Sciatic nerve (tissue), 2 donors: ENCODE measurements at places on chromosomes 13 and 19. TPM values are rescaled to one million over a fixed set of nuclear protein-coding genes. Genes with fewer than 3 reads are reported as not detected.

The IZUMO1 gene
- 0.27 TPM for total RNA-seq

DNA sequence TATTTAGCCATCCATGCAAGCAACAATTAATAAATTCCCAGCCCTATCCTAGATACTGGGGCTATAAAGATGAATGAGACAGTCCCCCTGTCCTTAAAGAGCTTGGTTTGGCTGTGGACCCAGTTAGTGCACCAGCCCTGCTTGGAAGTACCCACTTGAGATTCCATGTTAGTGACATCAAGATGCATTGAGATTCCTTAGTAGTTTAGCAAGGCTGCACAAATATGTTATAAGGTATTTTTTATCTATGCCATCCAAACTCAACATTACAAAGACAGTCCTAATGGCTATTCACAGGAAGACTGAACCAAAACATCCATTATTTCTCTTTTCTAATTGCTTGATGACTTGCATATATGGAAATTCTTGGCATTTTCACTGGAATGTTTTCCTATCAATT lies 48.8 kb upstream of the RAP2A start:
- no peak for DNase-seq

DNA sequence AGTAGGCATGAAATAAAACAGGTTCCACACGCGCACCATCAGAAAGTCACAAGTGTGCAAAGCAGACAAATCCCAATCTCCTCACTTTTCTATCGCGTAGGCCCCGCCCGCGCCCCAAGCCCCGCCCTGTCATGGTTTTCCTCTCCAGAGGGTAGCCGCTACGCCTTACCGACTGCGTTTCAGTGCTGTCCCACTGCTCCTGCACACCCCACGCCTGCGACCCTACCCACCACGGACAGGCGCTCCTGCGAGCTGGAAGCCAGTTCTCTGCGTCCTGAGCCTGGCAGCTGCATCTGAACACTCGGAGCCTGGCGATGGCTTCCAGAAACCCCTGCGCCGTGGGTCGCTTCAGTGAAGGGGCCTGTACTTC lies 379 bp upstream of the ZNF470 start:
- peak; percentile 70 for DNase-seq

DNA sequence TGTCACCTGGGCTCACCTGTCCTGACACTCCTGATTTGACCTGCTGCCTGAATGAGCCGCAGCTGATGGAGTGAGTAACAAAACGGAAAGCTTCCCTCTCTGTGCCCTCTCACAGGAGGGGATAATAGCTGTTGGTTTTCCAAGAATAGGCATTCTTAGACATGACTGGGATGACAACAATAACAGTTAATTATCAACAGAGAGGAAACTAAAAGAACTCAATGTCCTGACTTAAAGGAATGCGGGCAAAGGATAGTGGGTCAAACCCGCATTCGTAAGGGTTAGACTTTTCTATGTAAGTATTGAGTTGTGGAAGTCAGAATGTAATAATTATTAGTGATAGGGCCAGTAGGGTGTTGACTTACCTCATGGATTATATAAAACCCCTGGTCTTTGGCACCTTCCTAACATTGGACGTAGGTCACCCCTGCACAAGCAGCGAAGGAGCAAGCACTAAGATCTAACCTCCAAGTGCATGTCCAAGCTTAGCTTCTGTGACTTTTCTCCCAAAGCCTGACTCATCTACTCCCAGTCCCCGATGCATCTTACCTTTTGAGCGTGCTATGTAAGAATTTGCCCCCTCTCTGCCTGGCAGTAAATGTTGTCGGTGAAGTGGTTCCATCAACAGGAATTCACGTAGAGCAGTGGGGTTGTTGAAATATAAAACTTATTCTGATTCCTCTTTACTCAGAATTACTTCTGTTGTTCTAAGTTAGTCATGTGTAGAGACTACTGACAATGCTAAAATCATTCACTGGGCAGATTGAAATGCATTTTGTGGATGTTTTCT lies 442.3 kb downstream of the FGF9 start:
- no peak for DNase-seq

The IZUMO2 gene
- not detected for total RNA-seq

GRCh38 chr19:51258165-51259160 lies 7.6 kb downstream of the SIGLECL1 start:
- DNase-seq: no peak
